Stimulated activated CD4-positive, alpha-beta T cell treated with anti-CD3 and anti-CD28 coated beads, Interleukin-4, amount 100 ng/mL, for 48 hours (primary cell): ENCODE measurements at places on chromosomes 16 and 17.

DNA sequence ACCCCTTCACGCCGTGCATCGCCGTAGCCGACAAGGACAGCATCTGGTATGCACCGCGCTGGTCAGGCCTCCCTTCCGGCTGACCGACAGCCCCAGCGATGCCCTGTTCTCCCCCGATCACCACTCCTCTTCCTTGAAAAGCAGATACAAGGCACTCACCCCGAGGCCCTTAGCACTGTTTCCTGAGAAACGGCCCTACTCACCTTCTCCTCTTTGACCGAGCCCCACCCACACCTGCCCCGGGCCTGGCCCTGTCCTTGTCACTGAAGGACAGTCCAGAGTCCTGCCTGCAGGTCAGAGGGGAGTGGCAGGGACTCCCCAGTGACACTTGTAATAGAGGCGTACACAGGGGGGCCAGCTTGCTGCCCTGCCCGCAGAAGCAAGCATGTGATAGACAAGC lies 45.9 kb upstream of the CHMP6 start:
- no peak for DNase-seq

DNA sequence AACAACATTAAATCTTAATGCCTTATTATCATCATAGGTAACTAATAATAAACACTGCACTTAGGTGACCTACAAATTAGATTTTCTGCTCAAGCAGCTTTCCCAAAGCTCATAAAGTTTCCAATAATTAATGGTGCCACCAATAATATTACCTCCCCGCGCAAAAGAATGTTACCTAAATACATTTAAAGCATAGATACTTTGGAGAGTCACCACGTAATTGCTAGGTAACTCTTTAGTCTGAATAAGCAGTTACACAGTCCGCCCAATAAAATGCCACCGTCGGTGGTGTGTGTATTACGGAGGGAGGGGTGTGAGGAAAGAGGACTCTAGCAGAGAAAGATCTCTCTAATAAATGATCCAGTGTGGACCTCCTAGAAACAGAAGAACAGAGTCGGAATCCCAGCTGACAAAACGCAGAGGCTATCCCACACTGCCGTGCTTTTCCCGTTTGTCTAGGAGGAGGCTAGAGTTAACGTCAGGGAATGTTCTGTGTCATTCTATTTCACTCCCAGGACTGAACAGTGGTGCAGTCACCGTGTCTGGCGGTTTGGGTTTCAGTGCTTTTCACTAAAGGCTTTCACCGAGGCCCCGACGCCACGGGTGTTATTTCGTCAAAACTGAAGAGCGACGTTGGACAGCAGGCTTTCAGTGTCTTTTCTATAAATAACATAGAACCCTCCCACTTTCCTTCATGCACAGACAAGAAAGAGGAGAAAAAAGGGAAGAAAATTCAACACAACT lies 630 bp downstream of the RNFT1 start:
- peak; percentile 43 for DNase-seq

DNA sequence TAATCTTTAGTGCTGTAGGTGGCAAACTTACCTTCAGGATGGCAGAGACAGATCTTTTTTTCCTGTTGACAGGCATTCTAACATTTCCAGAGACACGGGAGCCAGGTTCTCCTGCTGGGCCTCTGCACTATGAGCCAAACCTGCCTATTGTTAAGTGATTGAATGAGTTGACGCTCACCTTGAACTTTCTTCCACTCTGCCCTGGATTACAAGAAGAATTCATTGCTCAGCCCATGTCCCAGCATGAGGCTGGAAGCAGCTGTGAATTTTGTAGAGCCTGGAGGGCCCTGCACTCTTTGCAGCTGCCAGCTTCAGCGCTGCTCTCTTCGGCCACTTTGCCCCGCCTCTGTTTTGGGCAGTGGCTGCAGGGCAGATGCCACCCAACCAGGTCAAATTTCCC lies 9.4 kb upstream of the SLC7A5 start:
- DNase-seq, result no peak

- peak; percentile 37 for DNase-seq
Measured at GRCh38 chr16:4693956-4694641, 737 bp downstream of the NUDT16L1 start.

- no peak for DNase-seq
Measured at GRCh38 chr16:69182730-69183416, 4.1 kb upstream of the SNTB2 start.

- DNase-seq, result no peak
Measured at GRCh38 chr17:3954976-3955672, 9.1 kb downstream of the ATP2A3 start.

DNA sequence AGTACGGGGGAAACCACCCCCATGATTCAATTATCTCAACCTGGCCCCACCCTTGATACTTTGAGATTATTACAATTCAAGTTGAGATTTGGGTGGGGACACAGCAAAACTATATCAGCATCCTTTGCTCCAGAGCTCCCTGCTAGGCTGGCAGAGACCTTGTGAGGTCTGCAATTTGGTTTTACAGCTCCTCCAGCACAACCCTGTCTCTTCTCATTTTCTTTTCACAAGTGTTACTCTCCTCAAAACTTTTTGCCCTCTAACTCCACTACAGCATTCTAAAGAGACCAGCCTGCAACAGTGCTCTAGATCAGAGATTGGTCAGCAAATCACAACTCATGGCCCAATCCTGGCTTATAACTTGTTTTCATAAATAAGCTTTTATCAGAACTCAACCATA lies 114.0 kb downstream of the USP31 start:
- no peak for DNase-seq

GRCh38 chr17:62098623-62099231 lies 33.6 kb upstream of the MED13 start:
- DNase-seq, result no peak

GRCh38 chr16:2371421-2371820 lies 30.9 kb upstream of the ABCA3 start:
- DNase-seq, result no peak

DNA sequence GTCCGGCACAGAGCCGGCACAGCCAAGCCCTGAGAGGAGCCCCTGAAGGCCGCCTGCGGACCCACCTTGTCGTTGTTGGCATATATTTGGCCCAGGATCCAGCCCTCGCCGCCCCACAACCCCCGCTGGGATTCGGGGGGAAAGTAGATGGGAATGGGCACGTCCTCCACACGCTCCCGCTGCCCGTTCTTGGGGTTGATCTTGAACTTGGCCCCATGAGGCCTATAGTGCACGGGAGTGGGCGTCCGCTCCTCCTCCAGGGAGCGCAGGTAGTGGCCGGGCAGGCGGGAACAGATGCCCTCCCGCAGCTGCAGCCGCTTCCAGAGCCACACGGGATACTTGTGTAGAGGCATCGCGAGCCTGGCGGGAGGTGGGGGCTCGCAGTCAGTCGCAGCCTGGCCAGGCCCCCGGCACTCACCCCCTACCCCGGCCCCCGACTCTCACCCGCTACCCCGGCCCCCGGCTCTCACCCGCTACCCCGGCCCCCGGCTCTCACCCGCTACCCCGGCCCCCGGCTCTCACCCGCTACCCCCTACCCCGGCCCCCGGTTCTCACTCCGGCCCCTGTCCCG lies 387 bp downstream of the MRPL28 start:
- no peak for DNase-seq

DNA sequence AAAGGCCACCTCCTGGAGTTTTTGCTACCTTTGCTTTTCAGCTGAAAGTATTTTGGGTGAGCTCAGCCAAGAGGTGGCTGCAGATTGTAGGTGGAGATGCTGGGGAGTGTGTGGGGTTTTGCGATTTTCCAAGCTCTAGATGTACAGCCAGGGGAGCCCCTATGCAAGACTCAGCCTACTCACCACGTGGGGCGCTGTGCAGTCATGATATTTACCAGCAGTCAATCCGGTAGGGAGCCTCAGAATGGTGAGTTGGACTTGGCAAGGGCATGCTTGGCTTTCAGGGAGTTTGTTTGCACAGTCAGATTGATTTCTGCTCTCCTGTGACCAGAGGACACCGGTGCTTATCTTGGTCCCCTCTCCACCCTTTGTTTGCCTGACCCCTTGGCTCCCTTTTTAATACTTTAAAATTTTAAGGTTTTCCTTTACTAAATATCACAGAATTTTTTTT lies 175.3 kb downstream of the UTP18 start:
- DNase-seq, result peak; percentile 38

DNA sequence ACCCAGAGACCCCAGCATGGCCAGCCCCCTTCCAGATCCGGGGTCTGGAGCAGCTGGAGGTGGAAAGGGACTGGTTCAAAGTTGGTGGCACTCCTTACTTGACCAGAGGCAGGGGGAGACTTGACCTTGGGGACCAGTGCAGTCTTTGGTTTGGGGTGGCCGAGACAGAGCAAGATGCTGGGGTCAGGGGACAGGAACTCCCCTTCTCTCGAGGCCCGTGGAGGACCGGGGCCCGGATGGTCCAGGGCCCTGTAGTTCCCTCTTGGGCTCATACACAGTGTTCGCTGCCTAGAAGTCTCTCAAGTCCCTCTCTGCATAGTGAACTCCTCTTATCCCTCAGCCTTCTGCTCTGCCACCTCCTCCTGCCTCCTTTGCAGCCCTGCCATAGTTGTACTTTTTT lies 601 bp upstream of the PRSS33 start:
- no peak for DNase-seq

DNA sequence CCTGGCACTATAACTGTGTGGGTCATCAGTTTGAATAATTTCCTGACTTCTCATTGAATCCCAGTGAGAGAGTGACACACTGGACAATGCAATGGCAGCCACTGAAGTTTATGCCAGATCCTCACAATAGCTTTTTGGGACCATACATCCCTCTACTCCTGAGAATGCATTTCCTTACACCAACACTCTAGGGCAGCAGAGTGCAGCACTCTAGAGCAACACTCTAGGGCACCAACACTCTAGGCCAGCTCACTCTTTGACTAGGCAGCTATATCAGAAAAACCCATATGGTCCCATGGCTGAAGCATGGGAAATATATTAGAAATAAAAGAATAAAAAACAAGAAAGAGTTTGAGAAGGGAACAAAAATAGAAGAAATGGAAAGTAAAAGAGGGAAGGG lies 309.2 kb downstream of the MAP2K6 start:
- DNase-seq, result no peak

- DNase-seq, result no peak
Measured at GRCh38 chr17:1030684-1031532, 34.0 kb downstream of the TIMM22 start.

- DNase-seq, result no peak
Measured at GRCh38 chr17:76957678-76958464, 89.7 kb downstream of the MGAT5B start.

- no peak for DNase-seq
Measured at GRCh38 chr16:592518-593306, 2.8 kb downstream of the RAB40C start.

DNA sequence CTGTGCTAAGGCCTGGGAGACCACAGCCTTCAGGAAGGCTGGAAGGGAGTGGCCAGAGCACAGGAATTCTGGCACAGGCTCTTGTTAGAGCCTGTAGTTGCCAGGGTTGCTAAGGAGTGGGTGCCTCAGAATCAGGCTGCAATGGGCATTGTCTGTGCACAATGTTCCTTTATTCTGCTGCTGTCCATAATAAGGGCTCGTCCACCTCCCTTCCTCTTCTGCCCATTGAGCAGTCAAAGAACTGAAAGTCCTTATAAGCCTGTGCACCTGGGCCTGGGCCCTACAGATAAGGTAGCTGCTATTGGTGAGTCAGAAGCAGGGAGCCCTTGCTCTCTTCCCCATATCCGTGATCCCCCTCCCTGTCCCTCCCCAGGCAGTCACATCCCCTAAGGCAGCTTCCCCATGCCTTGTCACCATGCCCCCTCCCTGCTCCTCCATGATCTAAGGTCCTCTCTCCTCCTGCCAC lies 5.4 kb upstream of the CNGB1 start:
- DNase-seq, result no peak

GRCh38 chr17:47204722-47205418 lies 4.3 kb upstream of the MYL4 start:
- no peak for DNase-seq

GRCh38 chr16:15772579-15773293 lies 84.1 kb downstream of the MYH11 start:
- no peak for DNase-seq

DNA sequence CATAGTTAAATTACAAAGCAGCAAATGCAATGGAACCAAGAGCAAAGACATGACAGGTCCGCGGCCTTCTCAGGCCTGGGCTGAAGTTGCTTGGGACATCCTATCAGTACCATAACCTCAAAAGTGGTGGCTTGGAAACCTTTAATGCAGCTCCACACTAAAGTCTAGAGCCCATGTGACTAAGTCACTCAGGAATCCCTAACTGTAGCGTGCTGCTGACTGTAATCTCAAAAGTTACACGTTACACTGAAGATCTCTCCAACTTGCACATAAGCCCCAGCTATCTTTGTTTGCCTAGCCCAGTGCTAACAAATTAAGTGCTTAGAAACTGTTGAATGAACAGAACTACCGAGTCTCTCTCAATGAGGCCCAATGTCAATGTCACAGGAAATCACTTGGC lies 27.8 kb downstream of the NUP88 start:
- no peak for DNase-seq

- DNase-seq, result no peak
Measured at GRCh38 chr16:35525979-35526590, 2066.7 kb downstream of the TP53TG3F start.

GRCh38 chr17:10579270-10579669 lies 29.8 kb upstream of the MYH2 start:
- no peak for DNase-seq

GRCh38 chr16:10846213-10846998 lies 27.8 kb upstream of the TVP23A start:
- DNase-seq, result no peak

- peak; percentile 36 for DNase-seq
Measured at GRCh38 chr17:36721560-36722120, 120.3 kb downstream of the MRM1 start.

GRCh38 chr17:52606098-52606497 lies 447.6 kb upstream of the CA10 start:
- DNase-seq, result no peak

- DNase-seq, result no peak
Measured at GRCh38 chr17:15436473-15437302, 30.7 kb downstream of the CDRT4 start.
